ENCODE measurements at places on chromosomes 4 and X.

- no peak for DNase-seq
Measured at GRCh38 chr4:6493658-6494304, 21.4 kb upstream of the PPP2R2C start.

- DNase-seq = no peak
Measured at GRCh38 chr4:146478009-146478408, 43.7 kb downstream of the SLC10A7 start.

GRCh38 chr4:156294577-156294976 is 340.9 kb upstream of the CTSO start:
- no peak for DNase-seq

GRCh38 chr4:15132739-15133138 is 130.5 kb downstream of the CPEB2 start:
- no peak for DNase-seq

GRCh38 chr4:139209470-139210063 is 32.5 kb upstream of the ELF2 start:
- DNase-seq = no peak

- DNase-seq = no peak
Measured at GRCh38 chr4:22597471-22597870, 81.6 kb upstream of the ADGRA3 start.

DNA sequence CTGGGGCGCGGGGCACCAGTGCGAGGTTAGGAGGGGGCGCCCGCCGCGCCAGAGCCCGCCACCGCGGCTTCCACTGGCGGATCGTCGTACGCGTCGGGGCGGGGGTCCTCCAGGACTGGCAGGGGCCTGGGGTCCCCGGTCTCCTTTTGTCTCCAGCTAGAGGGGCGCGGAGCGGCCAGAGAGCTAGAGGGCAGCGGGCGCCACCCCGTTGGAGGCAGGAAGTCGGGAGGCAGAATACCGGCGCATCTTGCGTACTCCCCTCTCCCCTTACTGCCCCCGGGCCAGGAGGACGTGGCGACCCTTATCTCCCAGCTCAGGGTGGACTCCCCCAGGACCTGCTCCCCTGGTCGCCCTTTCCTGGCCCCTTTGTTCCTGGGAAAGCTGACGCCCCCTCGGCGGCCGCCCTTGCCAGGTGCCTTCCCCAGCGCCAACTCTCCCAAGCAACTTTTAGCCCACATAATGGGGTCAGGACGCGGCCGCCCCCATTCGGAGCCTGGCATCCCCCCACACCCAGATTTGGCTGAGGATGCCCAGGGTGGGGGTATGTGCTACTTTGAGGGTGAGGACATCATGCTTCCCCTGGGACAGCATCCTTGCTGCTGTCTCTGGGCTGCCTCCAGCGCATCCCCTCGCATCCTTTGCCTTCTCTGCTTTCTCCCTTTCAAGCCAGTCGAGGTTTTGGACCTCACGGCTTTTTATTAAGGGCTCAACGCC is 933 bp downstream of the CNKSR2 start:
- no peak for DNase-seq

DNA sequence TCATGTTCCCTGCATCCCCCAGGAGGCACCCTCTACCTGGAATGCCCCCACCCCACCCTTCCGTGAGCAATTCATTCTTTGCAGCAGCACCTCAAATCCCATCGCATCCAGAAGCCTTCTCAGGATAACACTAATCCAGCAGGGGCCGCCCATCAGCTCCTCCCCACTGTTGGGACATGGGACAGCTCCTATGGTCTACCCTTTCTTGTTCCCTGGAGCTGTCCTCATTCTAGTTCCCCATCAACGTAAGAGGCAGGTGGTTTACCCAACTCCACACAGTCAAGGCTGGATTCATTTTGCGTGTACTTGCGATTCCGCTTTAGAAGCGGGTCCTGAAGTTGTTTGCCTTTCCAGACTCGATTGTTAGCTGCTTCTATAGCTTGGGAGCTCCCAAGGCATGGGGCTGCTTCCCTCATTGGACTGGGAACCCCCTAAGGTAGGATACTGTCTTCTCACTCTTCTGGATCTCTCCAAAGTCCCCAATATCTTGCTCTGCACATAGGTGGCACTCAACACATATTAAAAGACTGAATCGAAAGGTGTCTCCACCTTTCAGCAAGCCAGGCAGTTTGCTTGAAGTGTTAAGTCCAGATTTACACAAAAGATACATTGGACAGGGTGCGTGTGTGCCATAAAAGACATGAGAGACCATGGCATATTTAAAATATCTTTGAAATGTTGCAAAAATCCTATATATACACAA is 942 bp upstream of the APLN start:
- DNase-seq = no peak

GRCh38 chr4:23097251-23097650 is 404.5 kb downstream of the GBA3 start:
- DNase-seq = no peak

DNA sequence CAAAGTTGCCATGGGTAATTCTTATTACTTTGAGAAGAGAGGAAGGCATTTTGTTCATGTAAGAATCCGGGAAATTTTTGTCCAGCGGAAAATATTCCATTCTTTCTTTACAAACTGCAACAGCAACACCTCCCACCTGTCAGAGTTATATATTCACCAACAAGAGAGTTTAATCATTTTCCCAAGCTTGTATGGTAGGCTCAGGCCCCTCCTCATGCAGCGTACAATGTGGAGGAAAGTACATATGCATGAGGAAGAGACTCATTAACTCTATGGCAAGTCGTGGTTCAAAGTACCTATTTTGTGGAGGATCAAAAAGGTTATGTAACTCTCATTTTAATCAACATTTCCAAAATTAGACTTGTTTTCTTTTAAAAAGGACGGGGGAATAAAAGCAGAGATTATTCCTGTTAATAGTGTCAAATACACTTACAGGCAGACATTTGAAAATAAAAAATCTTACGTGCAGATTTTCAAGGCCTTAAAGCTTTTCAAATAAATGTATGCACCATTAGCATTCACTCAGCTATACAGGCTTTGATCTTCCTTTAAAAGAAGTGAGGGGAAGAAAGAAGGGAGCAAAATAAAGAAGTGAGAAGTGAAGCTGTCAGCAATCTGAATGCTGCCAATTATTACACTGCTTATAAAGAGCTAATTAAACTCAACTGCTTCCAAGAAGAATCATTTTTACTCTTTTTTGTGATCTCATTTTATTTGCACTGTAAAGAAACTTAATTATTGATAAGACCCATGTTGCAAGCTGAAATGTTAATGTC is 204.8 kb downstream of the FAT4 start:
- no peak for DNase-seq

DNA sequence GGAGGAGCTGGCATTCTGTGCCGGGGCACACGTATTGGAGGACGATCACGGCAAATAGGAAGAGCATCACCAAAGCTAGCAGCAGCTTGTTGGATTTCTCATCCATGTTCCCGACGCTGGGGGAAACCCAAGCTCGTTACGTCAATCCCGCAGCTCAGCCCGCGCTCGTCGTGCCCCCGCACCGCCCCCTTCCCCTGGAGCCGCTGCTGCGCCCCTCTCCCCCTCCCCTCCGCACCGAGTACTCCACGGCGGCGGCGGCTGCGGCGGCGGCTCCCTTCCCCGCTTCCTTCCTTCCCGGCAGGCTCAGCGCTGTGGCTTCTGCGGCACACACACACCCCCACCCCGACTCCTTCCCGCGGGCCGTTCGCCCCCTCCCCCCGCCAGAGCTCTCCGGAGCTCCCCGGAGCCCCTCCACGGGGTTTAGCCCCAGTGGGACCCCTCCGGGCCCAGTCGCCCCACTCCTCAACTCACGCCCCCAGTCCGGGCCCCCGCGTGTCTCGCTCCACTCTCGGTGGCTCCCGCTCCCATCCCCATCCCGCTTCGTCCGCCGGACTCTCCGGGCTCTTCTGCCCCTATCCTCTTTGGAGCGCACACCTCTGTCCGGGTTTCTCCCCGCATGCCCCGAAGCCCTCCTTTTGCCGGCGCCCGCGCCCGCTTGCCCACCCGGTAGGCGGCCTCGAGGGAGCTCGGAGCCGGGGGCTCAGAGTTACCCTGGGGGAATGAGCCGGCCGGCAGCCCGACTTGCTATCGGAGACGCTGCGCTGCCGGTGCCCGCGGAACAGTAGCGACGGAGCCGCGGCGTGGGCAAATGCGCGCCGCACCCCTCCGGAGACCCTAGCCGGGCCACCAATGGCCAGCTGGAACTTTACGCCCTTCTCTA is 978 bp downstream of the HS6ST2 start:
- no peak for DNase-seq

DNA sequence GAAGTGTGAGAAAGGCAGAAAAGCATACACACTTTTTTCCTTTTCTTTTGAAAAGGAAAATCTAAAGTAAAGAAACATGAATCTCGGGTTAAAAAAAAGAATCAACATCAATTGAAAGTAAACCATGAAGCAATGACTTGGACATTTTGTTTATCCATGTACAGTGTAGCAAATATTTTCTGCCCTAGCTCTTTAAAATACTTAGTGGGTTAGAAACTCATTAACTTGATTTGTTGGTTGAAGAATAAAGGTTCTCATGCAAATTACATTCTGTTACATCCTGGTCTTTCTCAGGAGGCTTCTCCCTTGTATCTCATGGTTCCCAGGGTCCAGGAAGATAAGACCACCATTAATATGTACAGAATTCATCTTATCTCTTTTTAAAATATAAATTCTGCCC is 9.0 kb upstream of the MEPE start:
- DNase-seq = no peak

Data from stimulated activated CD8-positive, alpha-beta memory T cell treated with anti-CD3 and anti-CD28 coated beads, Interleukin-4, amount 100 ng/mL, for 1 hour (primary cell).